ENCODE measurements at places on chromosomes 3 and 15.

DNA sequence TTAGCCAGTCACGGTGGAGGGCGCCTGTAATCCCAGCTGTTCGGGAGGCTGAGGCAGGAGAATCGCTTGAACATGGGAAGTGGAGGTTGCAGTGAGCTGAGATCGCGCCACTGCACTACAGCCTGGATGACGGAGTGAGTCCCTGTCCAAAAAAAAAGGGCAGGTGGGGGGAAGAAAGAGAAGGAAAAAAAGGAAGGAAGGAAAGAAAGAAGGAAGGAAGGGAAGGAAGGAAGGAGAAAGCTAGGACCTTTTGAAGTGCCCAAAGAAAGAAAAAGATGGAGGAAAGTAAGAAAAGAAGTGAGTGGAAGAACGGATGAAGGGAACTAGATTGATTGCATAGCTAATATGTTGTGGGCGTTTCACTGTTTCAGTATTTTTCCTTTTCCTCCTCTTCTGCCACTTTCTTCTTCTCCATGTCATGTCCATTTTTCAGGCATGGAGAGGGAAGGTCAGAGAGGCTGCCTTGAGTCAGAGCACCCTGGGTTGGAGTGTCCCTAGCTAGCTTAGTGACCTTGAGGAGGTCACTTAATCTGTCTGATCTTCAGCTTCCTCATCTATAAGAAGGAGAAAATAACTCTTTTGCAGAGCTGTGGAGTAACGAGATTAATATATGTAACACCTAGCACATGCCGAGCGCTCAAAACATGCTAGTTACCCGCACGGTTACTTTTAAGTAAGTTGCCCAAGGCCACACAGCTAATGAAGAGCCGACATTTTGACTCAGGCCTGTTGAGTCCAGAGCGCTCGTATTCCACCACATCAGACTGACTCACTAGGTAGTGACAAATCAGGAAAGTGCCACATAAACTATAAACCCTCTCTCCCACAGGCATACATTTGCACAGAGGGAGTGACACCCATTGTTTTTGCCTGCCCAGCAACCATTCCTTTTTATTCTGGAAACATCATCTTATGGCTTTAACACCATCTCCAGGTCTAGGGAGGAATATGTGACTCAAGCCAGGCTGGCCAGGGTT lies 42.2 kb downstream of the BHLHE40 start:
- DNase-seq, result no peak

DNA sequence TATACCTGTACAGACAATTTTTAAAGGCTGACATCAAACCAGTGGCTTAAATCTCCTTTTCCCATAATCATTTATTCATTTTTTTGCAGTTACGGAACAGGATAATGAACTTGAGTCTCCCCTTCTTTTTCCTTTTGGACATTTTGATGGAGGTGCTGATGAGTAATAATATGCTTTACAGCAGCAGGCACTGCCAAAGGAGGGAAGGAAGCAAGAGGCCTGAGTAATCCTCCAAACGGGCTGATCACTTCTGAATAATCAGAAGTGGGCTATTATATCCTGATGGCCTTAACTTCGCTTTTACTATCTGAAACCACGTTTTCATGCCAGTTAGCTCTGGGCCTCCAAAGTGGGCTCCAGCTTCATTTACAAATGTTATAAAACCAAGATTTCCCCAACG lies 527.2 kb downstream of the FOXP1 start:
- no peak for DNase-seq

DNA sequence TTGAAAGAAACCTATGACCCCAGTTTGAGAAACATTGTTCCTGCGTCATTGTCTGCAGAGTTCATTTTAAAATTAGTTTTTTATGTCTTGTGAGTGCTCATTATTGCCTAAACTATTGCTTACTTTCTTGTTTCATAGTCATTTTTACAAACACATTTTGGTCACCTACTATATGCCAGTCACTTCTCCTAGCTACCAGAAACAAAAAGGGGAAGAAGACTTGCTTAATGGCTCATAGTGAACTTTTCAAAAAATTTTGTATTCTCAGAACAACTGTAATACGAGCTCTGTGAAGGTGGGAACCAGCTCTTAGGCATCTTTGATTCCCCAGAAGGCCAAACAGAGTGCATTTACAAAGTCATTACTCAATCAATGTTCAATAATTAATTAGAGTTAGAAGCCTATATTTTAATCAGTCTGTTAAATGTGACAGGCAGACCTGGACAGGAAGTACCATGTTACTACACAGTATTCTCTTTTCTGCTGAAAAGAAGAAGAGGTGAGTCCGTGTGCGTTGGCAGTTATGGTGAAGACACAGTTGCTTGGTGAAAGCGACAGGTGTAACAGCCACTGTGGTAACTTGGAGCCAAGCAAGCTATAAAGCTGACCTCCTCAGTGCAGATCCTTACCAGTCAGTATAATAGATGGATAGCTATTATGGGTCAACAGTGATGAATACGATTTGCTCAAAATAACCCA lies 46.6 kb downstream of the DPPA2 start:
- no peak for DNase-seq

GRCh38 chr15:57460208-57460816 lies 84.0 kb downstream of the CGNL1 start:
- peak; percentile 12 for DNase-seq

DNA sequence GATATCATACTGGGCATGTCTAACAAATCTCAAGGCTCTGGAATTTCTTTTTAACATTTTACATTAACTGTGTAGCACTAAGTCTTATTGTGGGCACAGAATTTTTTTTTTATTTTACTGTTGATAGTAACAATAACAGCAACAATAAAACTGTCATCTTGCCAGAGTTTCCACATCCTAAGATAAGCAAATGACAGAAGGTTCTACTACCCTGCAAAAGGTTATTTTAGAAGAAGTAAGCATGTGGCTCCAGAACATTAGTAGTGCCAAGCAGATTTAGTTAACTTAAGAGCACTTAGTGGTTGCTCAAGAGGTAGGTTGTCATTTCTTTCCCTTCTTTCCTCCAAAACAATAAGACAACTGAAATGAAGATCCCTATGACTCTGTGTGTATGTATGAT lies 743.0 kb upstream of the CBLB start:
- no peak for DNase-seq

GRCh38 chr15:34838282-34838681 lies 42.9 kb upstream of the ACTC1 start:
- no peak for DNase-seq

GRCh38 chr3:29536016-29536758 lies 255.3 kb downstream of the RBMS3 start:
- DNase-seq, result no peak

DNA sequence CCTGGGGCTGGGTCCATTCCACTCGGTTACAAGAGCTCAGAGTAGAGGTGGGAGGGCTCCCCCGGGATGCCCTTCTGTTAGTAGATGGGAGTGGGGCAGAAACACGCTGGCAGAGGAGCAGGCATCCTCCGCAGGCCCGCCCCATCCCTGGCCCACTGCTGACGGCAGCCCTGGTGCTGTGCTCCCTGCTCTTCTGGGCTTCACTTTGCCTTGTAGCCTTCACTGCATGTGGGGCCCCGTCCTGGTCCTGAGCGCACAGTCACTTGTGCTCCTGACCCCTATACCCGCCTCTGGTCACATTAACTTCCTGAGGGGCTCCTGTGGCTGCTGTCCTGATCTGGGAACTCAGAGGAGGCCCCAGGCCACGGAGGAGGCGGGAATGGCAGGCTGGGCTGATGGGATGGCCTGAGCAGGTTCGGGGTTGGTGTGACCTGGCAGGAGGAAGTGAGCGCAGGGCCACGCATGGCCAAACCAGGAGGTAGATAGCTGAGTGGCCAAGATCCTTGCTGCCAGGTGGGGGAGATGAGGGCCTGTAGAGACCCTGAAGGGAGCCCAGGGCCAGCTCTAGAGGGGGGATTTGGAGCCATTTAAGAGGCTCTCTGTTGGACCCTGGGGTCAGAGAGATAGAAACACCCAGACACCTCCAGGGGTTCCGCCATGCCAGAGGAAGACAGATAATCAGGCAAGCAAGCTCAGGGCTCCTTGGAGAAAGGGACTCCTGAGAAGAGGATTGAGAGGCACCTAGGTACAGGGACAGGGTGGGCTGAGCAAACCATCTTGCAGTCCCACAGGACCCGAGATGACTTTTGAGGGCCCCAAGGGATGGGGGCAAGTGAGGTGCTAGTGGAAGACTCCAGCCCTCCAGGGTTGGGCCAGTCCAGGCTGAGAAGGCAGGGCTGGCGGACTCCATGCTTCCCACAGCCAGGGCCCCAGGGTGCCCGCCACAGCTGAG lies 92.2 kb upstream of the PRR23E start:
- no peak for DNase-seq

DNA sequence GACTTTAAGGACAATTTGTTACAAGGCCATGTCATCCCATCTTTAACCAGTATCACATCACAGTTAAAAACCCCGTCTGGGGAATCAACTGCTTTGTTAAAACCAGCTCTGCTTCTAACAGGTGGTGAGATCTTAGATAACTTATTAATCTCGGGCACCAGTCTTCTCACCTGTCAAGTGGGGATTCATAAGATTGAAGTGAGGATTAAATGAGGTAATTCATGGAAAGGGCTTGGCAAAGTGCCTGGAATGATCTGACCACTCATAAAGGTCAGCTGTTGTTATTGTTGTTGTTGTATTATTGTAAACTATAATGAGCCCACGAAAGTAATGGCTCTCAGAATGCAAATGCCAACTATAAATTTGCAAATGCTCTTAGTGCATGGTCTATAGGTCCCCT lies 30.1 kb upstream of the SLC24A5 start:
- no peak for DNase-seq

DNA sequence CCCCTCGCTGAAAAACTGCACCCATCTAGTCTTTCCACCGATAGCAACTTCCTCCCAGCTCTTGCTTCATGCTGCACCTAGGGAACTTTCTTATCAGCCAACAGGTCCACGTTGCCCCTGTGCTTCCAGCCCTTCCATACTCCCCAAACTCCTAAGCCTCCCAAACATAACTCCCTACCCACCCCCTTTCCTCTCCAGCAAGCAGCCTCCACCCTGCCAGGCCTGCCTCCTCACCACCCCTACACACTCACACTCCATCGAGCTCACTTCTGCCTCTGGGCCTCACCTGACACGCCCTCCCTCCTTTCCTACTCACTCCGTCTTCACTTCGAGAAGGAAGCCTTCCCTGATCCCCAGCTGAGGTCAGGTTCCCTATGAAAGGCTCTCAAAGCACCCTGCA lies 8.1 kb downstream of the INSYN1 start:
- no peak for DNase-seq

- no peak for DNase-seq
Measured at GRCh38 chr15:82309802-82310201, 39.5 kb downstream of the GOLGA6L10 start.

DNA sequence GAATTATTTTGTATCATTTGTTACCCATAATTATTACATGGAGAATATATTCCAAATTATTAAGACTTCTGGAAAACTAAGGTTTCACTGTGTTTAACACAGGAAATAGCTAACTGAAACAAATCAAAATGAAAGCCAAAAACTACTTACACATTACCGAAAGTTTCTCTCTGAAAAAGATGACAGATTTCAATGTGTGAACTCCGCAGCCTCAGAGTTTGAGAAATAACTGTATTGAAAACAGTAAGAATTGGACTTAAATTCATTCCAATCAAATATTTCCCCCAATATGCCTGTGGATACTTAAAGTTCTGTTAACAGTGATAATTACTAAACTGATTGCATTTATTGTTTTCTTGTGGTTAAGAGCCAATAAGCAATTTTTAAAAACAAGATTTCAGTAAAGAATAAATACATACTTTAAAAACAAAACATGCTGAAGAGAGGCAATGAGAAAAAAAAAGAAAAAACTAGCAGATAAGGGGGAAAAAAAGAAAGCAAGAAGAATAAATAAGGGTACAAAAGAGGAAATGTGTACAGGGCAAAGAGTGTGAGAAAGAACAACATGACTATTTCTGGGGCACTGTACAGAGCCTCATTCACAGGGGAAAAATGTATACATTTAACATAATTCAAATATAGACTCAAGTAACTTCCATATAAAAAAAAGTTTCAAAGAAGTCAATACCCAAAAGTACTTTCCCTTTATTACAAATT lies 30.7 kb downstream of the DENND4A start:
- DNase-seq, result no peak

DNA sequence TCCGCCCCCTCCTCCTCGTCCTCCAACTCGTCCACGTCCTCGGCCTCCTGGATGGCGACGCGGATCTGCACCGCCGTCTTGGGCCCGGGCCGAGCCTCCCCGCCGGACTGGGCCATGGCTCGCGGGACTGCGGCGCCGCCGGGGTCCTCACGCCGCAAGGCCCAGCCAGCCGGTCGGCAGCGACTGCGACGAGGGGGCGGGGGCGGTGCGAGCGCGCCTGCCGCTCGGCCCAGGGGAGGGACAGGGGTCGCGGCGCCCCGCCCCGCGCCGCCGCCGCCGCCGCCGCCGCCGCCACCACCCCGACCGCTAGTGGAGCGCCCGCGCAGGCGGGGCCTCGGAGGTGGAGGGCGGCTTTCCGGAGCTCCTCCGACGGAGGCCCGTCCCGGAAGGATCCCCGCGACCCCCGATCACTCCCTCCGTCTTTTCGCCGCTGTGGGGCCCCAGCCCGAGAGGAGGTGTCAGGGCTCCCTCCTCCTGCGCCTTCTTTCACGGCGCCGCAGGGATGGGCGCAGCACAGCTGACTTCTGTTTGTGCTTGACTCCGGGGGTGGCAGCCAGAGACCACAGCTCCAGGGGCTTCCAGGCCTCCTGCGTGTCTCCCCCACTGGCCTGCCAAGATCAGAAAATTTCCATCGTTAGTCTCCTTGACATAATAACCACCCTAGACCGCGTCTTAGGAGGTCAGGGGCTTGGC lies at the start of gene LARP6:
Gene LARP6 (minus strand): TSS at position 185 of the 693 bp plus-strand sequence. CDS start 69 bp downstream, at position 116.
- DNase-seq, result peak; percentile 32

DNA sequence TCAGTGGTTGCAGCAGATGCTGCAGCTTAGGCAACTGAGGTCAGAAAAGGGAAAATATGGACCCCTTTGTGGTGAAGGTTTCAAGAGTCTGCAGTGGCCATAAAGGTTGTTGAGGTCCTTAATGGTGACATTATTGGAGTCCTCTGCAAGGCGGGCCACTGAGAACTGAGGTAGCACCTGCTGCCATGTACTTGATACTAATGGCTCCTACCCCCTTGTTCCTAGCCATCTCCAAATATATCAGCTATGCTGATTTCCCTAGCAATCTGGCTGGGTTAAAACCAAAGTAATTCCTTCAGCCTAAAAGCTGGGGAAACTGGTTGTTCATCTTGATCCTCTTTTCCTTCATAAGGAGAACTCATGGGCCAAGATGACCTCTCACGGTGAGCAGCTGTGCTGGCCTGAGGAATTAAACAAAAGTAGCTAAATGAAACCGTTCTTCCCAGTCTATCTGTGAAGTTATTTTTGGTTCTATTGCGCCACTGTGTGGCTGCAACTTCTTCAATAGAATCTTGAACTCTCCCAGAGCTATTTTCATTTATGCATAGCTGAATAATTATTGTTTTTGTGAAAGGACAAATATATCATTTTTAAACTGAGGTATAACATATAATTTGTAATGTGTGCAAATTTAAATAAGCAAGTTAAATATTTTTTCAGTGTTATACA lies 76.1 kb upstream of the PLSCR4 start:
- peak; percentile 43 for DNase-seq
